ENCODE measurements at places on chromosomes 1 and 21.
A peak's percentile ranks its signal among the peaks of the same experiment; 100 is the strongest.

GRCh38 chr21:44618909-44619308 lies 7.0 kb downstream of the KRTAP10-8 start:
- peak; percentile 33 for DNase-seq

- no peak for DNase-seq
Measured at GRCh38 chr1:21559788-21560567, 50.8 kb downstream of the ALPL start.

DNA sequence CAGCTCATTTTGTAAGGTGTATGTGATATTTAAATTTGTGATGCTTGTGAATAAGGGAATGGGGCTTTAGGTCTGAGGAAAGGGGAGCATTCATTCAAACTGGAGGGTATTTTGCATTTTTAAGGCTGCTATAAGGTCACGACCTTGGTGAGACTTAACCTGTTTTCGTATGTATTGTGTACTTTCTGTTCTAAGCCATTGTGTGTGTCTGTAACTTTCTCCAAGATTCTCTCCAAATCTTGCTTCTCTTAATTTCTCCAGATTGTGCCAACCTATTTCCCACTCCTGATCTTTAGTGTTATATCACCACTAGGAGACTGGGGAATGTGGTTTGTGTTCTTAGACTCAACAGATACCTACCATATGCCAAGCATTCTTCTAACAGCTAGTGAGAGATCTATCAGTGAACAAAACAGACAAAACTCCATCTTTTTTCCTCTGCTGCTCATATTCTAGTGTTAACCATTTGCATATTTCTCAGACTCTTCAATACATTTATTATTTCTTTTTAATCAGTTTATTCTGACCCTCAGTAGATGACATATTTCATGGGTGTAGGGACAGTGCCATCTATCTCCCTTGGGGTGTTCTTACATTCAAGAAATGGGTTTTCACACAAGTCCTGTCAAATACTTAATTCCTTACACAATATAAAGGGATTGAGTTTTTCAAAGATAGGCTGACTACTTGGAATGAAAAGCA lies 27.5 kb downstream of the ATP1B1 start:
- no peak for DNase-seq

DNA sequence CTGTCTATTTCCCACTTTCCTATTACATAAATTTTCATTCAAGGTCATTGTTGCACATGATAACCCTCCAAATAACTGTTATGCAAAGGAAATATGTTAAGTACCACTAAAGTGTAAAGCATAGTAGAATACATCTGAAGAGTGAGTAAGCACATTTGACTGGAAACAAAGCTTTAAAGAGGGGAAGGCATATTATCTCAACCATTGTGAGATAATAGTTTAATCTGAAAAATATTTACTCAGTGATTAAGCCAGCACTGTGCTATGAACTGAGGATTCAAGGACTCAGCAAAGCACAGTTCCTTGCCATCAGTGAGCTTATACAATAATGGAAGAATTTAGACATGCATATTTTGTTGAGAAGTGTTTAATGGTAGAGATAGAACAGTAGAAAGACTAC lies 127.4 kb downstream of the HMCN1 start:
- no peak for DNase-seq

DNA sequence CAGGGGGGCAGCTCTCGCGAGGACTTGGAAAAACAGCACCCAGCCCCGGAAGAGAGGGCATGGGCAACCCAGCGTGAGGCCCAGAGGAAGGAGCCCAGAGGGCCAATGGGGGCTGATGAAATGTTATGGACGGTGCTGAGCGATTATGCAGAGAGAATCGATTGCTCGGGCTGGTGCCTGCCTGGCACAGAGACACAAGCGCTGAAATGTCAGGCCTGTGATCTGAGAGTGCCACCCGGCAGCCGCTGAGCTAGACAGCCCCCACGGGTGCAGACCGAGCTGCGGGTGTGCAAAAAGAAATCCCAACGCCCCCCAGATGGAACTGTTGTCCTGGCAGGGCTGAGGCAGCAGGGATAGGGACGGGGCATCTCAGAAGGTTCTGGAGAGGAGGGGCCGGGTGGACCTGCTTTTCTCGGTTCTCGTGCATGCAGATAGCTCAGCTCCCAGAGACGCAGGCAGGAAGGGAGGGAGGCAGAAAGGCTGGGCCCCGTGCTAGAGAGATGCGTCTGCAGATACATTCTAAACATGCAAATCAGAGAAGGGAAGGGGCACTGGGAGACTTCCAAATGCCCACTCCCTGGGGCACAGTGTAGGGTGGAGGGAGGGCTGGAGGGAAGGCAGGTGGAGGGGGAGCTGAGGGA lies 41.5 kb downstream of the TAS1R2 start:
- no peak for DNase-seq

- no peak for DNase-seq
Measured at GRCh38 chr1:72094209-72094608, 188.1 kb downstream of the NEGR1 start.

Data from stimulated activated CD8-positive, alpha-beta memory T cell treated with anti-CD3 and anti-CD28 coated beads, Interleukin-7, amount 100 ng/mL, for 1 hour (primary cell).